ENCODE measurements at places on chromosomes 12 and 14. TPM values are rescaled to one million over a fixed set of nuclear protein-coding genes. Genes with fewer than 3 reads are reported as not detected.

The MYO1H gene
- total RNA-seq: not detected

The NOPCHAP1 gene
- 18.2 TPM for total RNA-seq

The GLIPR1 gene
- total RNA-seq: 98.8 TPM

The WNT5B gene
- not detected for total RNA-seq

The KLRC1 gene
- not detected for total RNA-seq

The GRIP1 gene
- 1.2 TPM for total RNA-seq

The DCP1B gene
- 10.6 TPM for total RNA-seq

The LAG3 gene
- total RNA-seq: 4.1 TPM

The TMCC3 gene
- total RNA-seq: 30.4 TPM

The VWF gene
- 2,328 TPM for total RNA-seq

Measured in endothelial cell of umbilical vein (primary cell).